ENCODE measurements at places on chromosomes 5 and 9. TPM values are rescaled to one million over a fixed set of nuclear protein-coding genes. Genes with fewer than 3 reads are reported as not detected.

The ADAMTS12 gene
- 9.8 TPM for total RNA-seq

The HAVCR2 gene
- total RNA-seq: 3.3 TPM

The C1QTNF2 gene
- total RNA-seq: 0.86 TPM

The KCNN2 gene
- total RNA-seq: not detected

The PGM5 gene
- total RNA-seq: 49.6 TPM

The CCDC171 gene
- total RNA-seq: 4.4 TPM

The FGF1 gene
- total RNA-seq: 0.34 TPM

The FREM1 gene
- total RNA-seq: 0.16 TPM

The LCN15 gene
- total RNA-seq: not detected

The REXO4 gene
- 14.7 TPM for total RNA-seq

The GNA14 gene
- 0.16 TPM for total RNA-seq

The PAEP gene
- not detected for total RNA-seq

The PCDHA9 gene
- 0.16 TPM for total RNA-seq

The CCL28 gene
- 1.4 TPM for total RNA-seq

The CTSV gene
- total RNA-seq: 0.16 TPM

The CDC20B gene
- total RNA-seq: 0.09 TPM

The TENT4A gene
- total RNA-seq: 7.8 TPM

The RCL1 gene
- total RNA-seq: 7.6 TPM

The PDE6A gene
- not detected for total RNA-seq

The ADAMTS13 gene
- total RNA-seq: 3.3 TPM

The DMGDH gene
- 5.1 TPM for total RNA-seq

The GADD45G gene
- 3.3 TPM for total RNA-seq

The HTR4 gene
- total RNA-seq: not detected

The NOXA1 gene
- total RNA-seq: 0.26 TPM

The FOXD4L5 gene
- total RNA-seq: 0.09 TPM

The MAML1 gene
- total RNA-seq: 3.0 TPM

The OR1J2 gene
- not detected for total RNA-seq
